ENCODE measurements at places on chromosomes 2 and 18.

- DNase-seq, result peak; percentile 45
Measured at GRCh38 chr2:858646-859045, 92.0 kb upstream of the SNTG2 start.

DNA sequence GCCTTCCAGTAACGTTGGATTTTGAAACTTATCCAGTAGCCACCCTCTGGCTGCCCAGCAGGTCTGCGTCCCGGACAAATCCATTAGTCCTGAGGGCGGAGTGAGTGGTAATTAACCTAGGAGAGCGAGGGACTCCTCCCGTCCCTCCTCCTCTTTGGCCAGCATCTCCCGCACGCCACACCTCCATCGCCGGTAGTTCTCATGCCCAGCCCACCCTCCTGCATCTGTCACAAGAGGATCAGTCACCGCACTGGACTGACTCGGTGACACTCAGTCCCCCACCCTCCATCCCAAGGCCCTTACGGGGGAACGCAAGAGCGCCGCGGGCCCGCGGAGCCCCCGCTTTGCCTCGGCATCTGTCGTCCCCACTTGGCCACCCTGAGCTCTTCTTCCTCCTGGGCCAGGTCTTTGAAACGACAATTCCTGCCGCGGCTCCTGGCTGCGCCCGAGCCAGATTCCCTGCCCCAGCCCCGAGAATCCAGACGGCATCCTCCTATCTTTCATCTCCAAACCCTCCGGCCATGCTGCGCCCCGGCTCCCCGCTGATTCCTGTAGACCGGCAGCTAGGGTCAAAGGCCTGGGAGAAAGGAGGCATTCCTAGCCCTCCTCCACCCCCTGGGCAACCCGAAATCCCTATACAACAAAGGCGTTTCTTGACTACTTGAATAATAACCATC lies 77.5 kb downstream of the EIF2AK3 start:
- DNase-seq, result peak; percentile 86

DNA sequence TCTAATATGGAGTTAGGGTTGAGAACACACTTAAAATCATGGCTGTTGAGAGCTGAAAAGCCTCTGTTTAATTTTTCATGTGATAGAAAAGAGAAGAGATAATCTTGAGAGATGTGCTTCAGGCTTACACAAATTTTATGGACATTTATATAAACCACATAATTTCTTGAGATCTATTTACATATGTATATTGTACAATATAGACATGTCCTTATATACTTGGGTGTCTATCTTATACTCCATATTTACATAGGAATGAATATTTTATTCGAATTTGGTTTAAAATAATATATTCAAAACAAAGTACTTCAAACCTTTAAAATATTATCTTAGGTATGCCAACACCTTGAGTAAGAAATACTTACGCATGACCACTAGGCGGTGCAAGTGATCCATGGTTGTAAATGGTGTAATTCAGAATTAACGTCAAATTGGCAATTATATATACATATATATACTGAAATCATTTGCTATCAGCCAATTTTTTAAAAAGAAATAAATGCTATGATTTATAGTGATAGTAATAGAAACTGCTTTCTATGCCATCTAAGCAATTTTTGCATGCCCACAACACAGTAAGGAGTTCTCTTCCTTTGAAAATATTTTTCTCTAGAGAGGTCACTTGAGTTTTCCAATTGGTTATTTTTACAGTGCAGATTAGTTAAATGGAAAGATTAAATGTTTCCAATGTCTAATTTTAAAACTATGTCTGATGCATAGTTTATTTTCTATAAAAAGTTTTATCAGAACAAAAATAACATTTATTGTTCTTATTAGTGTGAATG lies 37.6 kb upstream of the SPAG16 start:
- no peak for DNase-seq

DNA sequence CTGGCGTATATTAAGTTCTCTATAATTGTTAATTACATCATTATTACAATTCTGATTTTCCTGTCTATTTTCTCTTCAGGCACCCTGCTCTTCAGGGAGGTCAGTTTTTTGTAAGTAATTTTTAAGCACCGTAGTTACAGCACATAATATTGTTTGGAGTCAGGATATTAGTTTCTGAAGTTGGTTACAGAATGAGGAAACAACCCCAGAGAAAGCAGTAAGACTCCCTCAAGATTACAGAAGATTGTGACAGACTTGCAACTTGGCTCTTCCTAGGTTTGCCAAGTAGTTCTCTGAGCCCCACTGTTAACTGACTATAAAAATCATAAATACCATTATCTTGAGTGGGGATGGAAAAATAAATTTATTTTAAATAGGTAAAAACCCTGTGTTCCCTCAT lies 921 bp downstream of the RPE start:
- no peak for DNase-seq

DNA sequence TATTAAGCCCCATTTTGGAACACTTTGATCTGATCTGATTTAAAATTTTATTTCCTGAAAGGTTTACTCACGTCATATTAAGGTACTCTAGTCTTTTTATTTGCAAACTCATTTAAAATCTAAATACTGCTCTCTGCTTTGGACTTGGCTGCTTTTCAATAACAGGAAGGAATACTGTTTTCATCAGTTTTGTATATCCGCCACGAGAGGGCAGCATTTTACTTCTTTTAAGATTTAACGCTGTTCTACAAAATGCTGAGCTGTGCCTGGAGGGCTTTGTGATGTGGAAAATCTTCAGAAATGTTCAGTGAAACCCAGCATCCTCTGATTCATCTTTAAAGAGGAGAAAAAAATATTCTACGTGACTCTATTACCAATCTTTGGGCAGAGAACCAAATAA lies 37.5 kb upstream of the SLC38A11 start:
- DNase-seq, result no peak

DNA sequence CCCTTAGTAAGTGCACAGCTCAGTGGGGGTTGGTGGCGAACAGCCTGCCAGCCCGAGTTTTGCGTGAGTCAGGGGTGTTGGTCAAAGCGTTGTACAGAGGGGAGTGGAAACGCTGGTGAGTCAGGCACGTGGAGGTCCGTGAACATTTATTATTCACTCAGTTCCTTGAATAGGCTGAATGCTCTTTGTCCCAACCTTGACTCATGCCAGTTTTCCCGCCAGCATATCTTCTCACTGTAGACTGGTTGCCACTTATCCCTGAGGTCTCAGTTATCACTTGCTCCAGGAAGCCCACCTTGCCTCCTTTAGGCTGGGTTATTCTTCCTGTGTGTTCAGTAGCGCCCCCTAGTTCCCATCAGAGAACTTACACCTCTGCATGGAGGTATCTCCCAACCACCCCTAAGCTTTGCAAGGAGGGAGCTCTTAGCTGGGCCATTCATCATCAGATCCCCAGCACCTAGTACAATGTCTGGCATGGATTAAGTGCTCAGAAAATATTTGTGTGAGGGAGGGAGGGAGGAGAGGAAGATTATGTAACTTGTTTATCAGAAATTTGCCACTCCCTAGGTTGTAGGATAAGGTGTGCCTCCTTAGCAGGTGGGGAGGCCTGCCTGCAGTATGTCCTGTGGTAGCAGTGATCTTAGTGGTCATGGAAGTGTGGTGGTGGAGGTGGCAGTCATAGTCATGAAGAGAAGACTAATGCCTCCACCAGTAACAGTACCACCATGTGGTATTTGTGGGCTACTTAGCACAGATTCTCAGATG lies 72.1 kb downstream of the CABLES1 start:
- DNase-seq, result no peak

GRCh38 chr2:197115325-197115724 lies 188.8 kb upstream of the PGAP1 start:
- DNase-seq, result no peak

- no peak for DNase-seq
Measured at GRCh38 chr2:76251342-76251741, 540.6 kb upstream of the GCFC2 start.

GRCh38 chr18:11845654-11846053 lies 5.6 kb upstream of the CHMP1B start:
- no peak for DNase-seq

DNA sequence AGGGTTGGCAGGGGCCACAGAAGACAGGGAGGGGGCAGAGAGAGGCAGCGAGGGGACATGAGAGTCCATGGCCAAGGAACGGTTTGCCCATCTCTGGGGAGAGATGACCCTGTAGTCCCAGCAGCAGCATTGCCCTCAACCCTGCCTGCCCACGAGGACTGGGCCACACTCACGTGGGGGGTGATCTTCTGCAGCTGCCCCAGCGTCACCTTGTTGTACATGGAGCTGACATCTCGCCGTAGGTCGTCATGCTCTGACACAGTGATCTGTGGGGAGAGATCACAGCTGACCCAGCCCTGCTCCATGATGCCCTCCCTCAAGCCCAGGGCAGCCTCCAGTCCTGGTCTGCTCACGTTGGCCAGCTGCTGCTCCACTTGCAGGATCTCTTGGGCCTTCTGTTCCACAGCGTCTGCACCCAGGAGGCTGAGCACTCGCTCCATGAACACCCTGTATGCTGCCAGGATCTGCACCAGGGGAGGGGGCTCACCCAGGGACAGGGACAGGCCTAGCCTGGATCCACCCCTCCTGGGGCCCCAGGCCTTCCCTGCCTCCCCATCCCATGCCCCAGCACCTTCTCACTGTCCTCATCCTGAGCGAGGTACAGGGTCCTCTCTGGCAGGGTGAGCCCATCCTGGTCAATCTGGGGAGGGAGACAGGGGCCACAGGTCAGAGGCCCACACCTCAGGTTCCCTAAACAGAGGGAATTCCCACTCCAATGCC lies 2.8 kb downstream of the ECEL1 start:
- no peak for DNase-seq

GRCh38 chr2:83106853-83107252 lies 1352.2 kb downstream of the SUCLG1 start:
- DNase-seq, result no peak

DNA sequence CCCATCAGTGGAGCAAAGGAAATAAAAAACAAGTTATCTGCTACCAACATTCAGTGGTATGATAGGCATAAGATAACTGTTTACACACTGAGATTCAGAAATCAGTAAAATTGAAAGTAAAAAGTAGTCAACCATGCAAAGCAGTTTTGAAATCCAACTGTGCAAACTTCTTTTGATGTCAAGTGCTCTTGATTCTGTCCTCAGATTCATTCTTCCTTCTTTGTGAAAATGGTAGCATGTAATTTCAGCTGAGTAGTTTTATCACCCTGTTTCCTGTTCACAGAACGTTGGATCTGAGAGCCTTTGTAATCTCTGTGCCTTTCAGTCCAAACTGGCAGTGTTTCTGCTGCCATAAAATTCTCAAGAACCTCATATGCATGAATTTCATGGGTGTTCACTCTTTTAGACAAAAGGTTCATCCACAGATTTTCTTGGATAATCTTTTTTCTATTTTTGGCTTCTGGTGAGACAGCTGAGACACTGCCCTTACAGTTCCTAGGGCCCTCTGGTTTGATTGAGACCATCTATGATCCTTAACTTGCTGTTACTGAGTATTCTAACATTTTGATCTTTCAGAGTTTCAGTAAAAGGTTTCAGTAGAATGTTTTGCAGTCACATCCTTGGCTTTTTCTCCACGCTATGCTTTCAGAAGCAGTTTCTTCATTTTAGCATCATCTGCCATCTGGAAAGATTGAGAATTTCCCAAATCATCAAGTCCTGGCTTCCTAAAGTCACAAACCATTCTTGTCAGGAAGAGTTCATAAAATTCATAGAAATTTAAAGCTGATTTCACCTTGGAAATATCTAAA lies 272.3 kb upstream of the EPHA4 start:
- no peak for DNase-seq

DNA sequence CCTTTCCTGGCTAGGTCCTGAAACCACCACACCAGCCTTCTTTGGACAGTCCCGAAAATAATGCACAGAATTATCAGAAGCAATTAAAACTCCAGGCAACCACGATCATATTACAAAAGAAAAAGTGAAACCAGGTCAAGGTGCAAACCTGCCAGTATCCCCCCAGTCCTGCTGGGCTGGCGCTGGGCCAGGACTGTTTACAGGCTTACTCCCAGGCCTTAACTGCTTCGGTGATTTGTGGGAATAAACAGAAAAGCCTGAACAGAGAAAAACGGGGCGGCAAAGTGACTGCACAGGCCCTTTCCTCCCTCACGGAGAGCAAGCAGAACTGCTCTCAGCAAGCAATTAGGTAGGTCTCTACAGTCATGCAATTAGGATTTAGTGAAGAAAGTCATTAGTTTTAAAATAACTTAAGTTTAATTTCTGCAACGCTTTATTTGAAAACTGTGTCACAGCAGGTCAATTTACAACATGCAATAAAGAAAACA lies 1.3 kb downstream of the HDAC4 start:
- no peak for DNase-seq

DNA sequence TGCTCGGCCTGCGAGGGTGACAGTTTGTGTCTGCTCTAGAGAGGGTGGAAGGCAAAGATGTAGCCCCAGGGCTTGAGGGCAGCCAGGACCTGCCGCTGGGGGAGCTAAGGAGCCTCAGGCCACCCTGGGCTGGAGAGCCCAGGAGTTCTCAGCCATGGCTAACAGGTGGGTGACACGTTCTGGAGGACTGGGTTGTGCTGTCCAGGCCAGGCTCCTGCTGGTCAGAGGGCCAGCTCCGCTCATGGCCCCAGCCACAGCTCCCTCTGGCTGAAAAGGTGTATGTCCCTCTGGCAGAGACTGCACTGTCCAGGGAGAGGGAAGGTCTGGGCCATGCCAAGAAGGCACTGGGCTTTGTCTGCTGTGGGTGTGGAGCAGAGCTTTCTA lies 19.2 kb downstream of the TMEM185B start:
- no peak for DNase-seq

DNA sequence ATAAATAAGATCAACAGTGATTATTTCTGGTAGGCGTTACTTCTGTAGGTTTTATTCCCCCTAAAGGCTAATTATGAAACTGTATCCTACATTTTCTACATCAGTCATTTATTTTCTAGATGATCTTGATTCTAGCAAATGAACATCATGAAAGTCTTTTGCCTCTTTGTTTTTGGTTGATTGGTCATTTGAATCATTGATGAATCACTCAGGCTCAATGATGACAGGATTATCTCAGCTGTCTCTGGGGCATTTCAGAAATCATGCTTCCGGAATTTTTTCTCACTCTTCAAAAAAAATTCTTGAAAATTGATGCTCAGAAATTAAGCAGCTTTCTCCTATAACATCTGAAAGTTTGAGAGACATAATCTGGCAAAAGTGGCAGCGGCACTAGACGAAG lies 298.9 kb upstream of the TCF4 start:
- no peak for DNase-seq

DNA sequence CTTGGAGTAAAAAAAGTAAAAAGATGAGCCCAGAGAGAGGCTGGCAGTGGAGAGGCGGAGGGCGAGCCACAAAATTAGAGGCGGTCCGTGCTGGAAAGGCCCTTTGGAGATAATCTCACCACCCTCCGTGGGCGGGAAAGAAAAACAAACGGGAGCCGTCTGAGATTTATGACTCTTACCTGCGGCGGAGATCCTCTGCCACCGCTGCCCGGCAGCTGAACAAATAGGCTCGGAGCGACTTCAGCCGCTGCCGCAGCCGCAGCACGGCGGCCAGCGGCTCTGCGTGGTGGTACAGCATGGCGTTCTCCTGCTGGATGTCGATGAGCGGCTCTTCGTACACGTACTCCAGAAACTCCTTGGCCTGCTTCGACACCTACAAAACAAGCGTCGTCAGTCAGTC lies 94.6 kb downstream of the PLEKHM3 start:
- DNase-seq, result no peak

- DNase-seq, result no peak
Measured at GRCh38 chr2:38387887-38388286, 10.8 kb upstream of the ATL2 start.
